ENCODE measurements at places on chromosomes 13 and 19. TPM values are rescaled to one million over a fixed set of nuclear protein-coding genes. Genes with fewer than 3 reads are reported as not detected.

GRCh38 chr13:34833562-34834182, 108.4 kb upstream of the NBEA start:
- DNase-seq, result no peak

DNA sequence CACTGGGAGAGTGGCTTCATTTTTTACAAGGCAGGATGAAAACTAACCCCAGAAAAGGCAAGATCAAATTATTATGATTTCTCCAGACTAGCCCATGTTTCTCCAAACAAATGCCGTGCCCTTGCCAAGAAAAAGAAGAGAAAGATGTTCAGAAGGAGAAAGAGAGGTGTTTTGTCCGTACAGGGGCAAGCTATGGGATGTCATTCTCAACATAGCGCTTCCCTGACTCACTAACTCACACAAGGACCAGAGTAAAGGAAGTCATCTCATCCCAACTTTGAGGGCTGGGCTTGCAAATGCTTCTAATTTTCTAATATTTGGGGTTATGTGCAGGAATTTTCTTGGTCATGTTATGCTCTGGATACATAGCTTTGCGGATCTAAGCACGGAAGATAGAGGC, 224.2 kb upstream of the MAB21L1 start:
- no peak for DNase-seq

- no peak for DNase-seq
Measured at GRCh38 chr19:40174092-40174491, 17.1 kb upstream of the MAP3K10 start.

- peak; percentile 55 for DNase-seq
Measured at GRCh38 chr19:42176990-42177685, 40.3 kb downstream of the DEDD2 start.

DNA sequence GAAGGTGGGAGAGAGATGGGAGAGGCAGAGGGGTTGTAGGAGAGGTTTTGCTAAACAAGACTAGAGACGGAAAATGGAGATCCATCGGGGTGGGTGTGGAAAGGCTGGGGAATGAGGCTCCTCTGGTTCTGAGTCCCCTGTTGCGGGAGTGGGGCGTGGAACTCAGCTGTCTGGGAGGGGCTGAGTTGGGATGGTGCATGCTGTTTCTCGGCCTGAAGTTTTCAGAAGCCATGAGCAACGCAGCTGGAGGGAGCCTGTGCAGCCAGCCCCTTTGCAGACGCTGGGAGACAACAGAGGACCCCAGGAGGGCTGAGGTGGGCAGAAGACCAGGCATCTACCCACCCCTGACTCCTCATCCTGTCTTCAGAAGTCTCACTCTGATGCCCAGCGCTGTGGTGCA, 7.4 kb upstream of the GIPR start:
- no peak for DNase-seq

The ARHGAP35 gene
- 37.6 TPM for polyA plus RNA-seq

The ZNF98 gene
- 2.0 TPM for polyA plus RNA-seq

Data from muscle of arm (tissue), 14 donors.